Activated T-cell treated with anti-CD3 and anti-CD28 coated beads, Interleukin-2, amount 50 U/mL, for 4 hours (primary cell): ENCODE measurements at places on chromosomes 12 and 14. TPM values are rescaled to one million over a fixed set of nuclear protein-coding genes. Genes with fewer than 3 reads are reported as not detected.

DNA sequence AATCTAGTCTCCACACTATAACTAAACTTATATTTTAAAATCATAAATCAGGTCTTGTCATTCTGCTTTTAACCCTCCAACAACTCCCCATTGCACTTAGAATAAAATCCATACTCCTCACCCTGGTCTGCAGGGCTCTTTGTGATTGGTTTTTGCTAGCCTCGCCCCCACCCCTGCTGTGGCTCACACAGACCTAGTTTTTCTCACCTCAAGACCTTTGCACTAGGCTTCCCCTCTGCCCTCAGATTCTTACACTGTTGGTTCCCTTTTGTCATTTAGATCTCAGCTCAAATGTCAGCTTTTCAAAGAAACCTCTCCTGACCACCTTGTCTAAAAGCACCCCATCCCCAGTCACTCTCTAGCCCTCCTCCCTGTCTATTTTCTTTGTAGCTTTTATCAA, 10.7 kb upstream of the LHX5 start:
- no peak for DNase-seq

DNA sequence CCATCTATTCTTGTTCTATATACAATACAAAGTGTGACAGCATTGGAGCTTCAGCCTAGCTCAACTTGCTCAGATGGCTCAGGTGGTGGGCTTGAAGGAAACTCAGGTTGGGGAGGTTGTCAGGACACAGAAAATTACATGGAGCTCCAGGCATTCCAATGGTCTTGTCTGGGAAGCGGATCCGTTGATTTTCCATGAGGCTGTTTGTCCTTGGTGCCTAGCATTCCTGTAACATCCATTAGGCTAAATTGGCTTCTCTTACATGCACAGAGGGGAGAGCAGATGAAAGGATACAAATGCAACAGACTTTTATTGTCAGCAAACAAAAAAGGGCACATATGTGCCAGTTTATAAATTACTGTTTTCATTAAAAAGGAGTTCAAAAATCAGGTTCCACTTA, 75.5 kb upstream of the OTX2 start:
- DNase-seq: no peak

- DNase-seq: no peak
These were observed 768.2 kb upstream of the ALG10B start for GRCh38 chr12:37548266-37548805.

- DNase-seq: no peak
These were observed 58.4 kb upstream of the DIO3 start for GRCh38 chr14:101502761-101503392.

Gene TBX5
- not detected for total RNA-seq

Gene CCDC77
- 8.1 TPM for total RNA-seq

Gene RERGL
- not detected for total RNA-seq

Gene TPH2
- total RNA-seq: not detected

Gene PIWIL1
- total RNA-seq: not detected

DNA sequence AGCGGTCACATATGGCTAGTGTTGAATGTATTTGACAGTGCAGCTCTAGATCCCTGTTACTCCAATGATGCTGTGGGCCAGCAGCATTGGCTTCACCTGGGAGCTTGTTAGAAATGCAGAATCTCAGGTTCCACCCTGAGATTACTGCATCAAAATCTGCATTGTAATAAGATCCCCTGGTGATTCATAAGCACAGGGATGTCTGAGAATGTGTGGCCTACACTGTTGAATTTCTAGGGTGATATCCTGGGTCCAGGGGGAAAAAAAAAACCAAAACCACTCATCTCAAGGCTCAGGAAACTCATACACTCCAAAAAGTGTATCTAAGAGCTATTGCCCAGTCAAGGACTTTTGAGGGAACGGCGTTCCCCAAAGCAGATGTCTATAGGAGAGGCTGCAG, 196.8 kb downstream of the PPM1H start:
- no peak for DNase-seq

Gene SIX6
- total RNA-seq: not detected

DNA sequence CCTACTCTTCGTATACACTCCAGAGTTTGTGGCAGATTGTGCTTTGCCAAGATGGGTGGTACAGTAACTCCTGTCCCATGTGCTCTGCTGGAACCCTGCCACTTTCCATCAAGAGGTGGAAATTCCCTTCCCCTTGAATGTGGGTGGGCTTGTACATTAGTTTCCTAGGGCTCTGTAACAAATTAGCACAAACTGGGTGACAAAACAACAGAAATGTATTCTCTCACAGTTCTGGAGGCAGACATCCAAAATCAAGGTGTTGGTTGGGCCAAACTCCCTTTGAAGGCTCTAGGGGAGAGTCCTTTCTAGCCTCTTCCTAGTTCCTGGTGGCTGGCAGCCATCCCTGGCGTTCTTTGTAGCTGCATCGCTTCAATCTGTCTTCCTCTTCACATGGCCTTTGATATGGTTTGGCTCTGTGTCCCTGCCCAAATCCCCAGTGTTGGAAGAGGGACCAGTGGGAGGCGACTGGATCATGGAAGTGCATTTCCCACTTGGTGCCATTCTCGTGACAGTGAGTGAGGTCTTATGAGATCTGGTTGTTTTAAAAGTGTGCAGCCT, 117.5 kb downstream of the VRK1 start:
- no peak for DNase-seq

DNA sequence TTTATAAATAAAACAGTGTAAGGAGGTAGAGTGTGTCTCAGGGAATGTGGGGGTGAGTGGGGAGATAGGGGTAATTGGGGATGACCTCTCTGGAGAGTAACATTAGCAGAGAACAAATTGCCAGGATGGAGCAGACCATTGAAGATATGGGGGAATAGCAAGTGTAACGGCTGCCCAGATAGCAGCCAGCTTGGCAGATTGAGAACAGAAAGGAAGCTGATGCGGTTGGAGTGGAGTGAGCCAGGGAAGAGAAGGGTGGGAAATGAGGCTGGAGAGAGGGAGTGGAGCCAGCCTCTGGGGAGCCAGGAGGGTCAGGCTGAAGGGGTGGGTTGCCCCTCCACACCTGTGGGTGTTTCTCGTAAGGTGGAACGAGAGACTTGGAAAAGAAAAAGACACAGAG, 5.6 kb upstream of the ADCK1 start:
- DNase-seq: no peak
